ENCODE measurements at places on chromosomes 7 and 10.

GRCh38 chr10:124609698-124610097 is 134.5 kb downstream of the FAM53B start:
- DNase-seq: no peak

- no peak for DNase-seq
These were observed 15.7 kb downstream of the LRRTM3 start for GRCh38 chr10:66941491-66941890.

GRCh38 chr7:112143136-112143535 is 63.1 kb downstream of the DOCK4 start:
- no peak for DNase-seq

- no peak for DNase-seq
These were observed 140.1 kb downstream of the ITGA8 start for GRCh38 chr10:15579605-15580004.

GRCh38 chr7:342681-343216 is 52.8 kb downstream of the FOXL3 start:
- no peak for DNase-seq

- no peak for DNase-seq
These were observed 30.1 kb downstream of the AFAP1L2 start for GRCh38 chr10:114374053-114374791.

- DNase-seq: no peak
These were observed 28.5 kb upstream of the TTYH3 start for GRCh38 chr7:2603044-2603965.

- no peak for DNase-seq
These were observed 186.0 kb upstream of the GDF10 start for GRCh38 chr10:47113907-47114500.

DNA sequence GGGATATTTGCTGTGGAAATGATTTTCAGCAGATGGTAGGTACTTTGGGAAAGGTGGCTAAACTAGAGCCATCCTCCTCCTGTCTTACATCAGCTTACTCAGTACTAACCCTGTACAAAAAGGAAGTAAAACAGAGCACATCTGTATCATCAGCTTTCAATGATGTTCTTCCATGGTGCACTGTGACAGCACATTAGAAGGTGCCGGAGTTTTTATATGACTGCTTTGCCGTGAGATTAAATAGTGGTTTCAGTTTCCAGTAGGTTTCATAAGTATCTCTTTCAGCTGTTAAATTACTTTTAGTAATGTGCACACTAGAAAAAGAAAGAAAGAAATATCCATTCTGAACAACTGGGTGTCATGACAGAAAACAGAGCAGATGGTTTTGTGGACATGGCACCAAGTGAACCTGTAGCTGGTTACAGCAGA is 86.5 kb downstream of the ARID5B start:
- DNase-seq: peak; percentile 35

DNA sequence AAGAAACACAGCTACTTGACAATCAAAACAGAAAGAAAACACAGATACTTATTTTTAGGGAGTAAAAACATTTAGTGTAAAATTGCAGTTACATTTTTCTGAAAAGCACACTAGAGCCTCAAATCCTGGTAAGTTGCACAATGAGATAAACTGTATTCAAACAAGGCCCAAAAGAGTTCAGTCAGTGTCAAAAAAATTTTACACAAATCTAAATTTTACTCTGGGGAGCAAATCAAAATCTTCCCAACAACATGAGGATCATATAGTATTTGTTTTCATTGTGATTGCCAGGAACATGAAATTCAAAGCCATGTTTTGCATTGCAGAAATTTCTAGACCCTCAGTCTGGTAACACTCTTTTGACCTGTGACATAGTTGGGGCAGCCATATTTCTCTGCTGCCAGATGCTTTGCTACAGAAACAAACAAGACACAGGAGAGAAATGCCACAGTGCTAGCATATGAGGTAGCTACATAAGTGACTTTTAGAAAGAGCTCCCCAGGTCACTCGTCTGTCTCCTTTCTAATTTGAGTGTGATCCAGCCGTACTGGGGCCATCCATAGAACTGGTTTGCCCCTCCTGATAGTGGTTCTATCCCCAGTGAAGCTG is 49.6 kb downstream of the PDE1C start:
- no peak for DNase-seq

GRCh38 chr10:32146166-32146565 is 89.9 kb upstream of the KIF5B start:
- no peak for DNase-seq

- DNase-seq: no peak
These were observed 933.1 kb upstream of the LRRN3 start for GRCh38 chr7:110157631-110158362.

DNA sequence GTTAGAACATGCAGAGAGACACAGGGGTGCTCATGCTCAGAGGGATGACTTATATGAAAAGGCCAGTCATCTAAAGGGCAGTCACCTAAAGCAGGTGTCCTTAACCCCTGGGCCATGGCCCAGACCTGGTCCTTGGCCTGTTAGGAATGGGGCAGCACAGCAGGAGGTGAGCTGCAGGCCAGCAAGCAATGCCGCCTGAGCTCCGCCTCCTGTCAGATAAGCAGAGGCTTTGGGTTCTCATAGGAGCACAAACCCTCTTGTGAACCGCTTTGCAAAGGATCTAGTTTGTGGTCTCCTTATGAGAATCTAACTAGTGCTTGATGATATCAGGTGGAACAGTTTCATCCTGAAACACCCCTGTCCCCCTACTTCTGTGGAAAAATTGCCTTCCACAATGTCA is 14.5 kb downstream of the ANKRD7 start:
- DNase-seq: no peak

DNA sequence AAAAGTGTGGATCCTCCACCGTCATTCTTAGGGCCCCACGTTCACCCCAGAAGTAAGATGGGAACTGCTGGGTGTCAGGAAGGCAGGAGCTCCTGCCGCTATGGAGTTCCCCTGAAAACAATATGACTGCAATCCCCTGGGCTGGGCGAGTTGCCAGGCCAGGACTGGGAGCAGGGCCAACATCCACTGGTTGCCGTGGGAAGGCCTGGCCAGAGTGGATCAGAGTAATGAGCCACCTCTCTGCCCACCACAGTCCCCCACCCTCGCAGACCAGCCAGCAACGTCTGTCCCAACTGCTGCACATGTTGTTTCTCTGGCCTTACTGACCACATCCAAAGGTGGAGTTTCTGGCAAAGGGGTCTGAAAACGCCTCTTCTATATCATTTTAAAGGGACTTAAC is 86.6 kb downstream of the STRA8 start:
- no peak for DNase-seq

DNA sequence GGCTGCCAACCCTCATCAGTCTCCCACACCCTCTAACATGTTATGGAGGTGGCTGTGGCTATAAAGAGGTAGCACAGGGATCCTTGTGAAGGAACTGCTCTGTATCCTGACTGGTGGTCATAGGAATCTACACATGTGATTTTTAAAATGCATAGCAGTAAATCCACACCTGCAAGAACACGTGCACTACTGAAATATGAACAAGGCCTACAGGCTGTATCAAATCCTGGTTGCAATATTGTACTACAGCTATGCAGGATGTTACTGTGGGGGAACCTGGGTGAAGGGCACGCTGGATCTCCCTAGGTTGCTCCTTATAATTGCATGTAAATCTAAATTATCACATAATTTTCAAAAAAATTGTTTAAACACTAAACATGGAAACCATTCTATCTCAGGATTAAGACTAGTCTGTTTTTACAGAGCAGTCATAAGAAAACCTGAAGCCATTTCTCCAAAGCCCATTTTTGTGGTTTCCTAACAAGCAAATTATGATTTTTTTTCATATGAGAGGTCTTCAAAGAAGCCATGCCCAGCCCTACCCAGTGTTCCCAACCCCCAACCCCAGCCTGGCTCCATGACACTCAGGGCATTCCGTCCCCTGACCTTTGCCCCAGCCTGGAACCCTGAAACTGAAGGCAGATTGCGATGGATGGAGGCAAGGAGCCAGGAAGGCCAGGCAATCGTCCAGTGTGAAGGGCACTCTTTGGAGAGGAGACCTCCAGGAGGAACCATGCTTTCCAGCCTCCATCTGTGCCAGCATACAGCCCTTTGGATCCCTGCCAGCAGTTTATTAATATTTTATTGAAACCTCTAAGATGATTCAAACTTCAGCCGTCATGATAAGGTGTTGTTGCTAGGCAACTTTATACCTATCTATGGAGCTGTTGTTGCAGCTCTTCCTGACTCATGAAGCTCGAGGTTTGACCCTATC is 161.0 kb downstream of the GRID1 start:
- DNase-seq: no peak

GRCh38 chr7:6545398-6546126 is 5.7 kb downstream of the GRID2IP start:
- no peak for DNase-seq
